Skeletal muscle tissue (tissue), 5 donors: ENCODE measurements at places on chromosomes 16 and 17. TPM values are rescaled to one million over a fixed set of nuclear protein-coding genes. Genes with fewer than 3 reads are reported as not detected.

Gene DPEP2
- total RNA-seq, result 1.0 TPM

Gene KRT32
- not detected for total RNA-seq

Gene SPDYE4
- not detected for total RNA-seq

Gene SDR42E2
- not detected for total RNA-seq

Gene GDPD3
- total RNA-seq, result 0.52 TPM

Gene PRCD
- total RNA-seq, result 0.52 TPM

Gene C17orf50
- not detected for total RNA-seq

Gene CETP
- total RNA-seq, result 3.1 TPM

Gene ZNF771
- total RNA-seq, result 5.2 TPM

Gene RHBDL3
- 1.0 TPM for total RNA-seq

Gene TP53TG3
- total RNA-seq, result not detected

Gene DHRS7C
- 163 TPM for total RNA-seq
